ENCODE measurements at places on chromosomes 3 and 15.

DNA sequence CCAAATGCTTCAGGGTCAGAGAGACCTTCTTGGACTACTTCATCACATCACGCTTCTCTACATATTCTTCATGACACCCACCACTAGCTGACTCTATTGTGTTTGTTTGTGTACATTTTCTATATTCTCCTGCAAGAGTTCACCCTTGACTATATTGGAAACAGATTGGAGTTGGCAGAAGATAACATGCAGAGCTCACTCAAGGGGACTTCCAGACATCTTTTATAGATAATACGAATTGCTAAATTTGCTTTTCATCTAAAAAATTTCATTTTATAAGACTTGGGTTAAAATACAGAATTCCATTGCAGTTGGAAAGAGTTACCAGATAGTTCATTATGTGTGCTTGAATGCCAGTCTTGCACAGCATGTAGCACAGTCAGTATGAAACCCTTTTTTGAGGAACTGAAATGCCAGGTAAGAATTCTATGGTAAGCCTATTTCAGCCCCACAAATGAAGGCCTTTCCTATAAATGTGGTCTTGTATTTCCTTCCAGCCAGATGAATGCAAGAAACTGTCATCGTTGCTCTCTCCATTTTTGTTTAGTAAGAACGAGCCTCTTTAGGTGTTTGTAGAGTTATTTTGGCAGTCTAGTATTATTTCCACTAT is 177.6 kb downstream of the GHSR start:
- DNase-seq: no peak

GRCh38 chr15:92634060-92634459 is 21.5 kb downstream of the FAM174B start:
- no peak for DNase-seq

DNA sequence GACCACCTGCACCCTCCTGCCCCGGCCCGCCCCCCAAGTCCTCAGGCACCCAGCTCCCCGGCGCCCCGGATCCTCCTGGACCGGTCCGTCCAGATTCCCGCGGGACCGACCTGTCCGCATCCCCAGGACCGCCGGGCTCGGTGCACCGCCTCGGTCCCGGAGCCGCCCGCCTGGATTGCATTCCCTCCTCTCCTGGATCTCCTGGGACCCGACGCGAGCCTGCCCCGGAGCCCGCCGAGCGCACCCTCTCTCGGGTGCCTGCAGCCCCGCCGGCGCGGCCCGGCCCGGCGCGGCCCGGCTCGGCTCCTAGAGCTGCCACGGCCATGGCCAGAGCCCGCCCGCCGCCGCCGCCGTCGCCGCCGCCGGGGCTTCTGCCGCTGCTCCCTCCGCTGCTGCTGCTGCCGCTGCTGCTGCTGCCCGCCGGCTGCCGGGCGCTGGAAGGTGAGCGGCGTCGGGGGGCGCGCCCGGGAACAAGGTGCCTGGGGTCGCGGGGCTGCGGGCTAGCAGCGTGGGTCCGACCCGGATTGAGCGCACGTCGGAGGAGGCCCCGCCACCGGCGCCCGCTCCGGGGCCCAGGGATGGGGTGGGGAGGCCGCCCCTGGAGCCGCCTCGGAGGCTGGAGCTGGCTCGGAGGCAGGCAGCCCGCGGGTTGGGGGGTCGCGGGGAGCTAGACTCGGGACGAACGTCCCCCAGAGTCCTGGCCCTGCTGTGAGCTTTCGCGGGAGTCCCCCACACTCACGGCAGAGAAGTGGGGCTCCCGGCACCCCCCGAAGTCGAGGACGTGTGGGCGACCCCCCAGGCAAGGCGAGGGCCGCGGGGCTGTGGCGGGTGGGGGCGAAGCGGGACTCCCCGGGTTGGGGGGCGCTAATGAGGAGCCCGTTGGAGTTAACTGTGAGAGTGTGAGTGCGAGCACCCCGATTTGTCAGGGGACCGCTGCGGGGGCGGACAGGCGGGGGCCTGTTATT is 610 bp downstream of the EPHB3 start:
- DNase-seq: no peak

GRCh38 chr3:113783463-113783862 is 36.6 kb downstream of the ATP6V1A start:
- DNase-seq: no peak

DNA sequence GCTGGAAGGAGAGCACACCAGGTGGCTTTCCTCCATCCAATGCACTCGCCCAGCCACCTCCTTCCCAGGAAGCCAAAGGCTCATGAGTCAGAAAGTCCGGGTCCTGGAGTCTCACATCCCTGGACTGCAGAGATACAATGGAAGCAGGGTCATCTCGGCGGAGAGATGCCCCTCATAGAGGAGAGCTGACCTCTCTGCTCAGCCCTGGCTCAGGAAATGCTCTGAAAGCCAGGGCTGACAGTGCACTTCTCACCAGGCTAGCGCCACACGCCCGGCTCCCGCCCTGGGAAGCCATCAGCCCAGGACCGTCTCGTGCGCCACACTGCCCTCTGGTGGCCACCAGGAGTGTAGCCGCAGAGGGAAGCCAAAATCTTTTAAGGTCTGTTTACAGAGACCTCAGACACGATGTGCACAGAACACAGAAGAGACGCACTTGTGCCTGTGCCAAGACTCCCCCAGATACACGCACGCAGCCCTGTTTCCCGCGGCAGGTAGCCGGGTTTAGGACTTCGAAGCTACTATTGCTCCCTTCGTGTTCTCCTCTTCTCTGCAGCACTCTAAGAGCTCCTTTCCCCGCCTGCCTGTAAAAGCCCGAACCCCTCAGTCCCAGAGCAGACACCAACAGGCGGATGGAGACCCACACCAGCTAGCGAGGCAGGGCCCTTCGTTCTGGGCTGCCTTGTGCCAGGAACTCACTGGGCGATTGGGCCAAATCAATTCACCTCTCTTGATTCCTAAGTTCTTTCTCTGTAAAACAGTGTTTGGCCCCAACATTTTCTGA is 9.7 kb downstream of the NTRK3 start:
- peak; percentile 87 for DNase-seq

DNA sequence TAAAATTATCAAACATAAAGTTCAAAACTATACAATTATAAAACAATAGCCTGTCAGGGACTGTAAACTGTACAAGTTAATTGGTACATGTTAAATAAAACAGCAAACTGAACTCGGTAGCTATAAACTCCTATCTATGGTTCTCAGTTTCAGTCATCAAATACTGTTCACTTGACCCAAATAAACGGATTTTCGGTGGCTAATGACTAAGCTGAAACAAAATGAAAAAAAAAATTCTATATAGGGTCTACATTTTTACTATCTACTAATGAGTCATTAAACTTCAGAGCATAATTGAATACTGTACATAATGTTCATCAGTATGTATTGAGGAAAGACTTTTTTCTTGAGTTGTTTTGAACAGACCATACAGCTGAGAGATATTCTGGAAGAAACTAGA is 6.6 kb downstream of the PROK2 start:
- no peak for DNase-seq

- DNase-seq: no peak
These were observed 63.6 kb downstream of the RYR3 start for GRCh38 chr15:33374226-33374914.

DNA sequence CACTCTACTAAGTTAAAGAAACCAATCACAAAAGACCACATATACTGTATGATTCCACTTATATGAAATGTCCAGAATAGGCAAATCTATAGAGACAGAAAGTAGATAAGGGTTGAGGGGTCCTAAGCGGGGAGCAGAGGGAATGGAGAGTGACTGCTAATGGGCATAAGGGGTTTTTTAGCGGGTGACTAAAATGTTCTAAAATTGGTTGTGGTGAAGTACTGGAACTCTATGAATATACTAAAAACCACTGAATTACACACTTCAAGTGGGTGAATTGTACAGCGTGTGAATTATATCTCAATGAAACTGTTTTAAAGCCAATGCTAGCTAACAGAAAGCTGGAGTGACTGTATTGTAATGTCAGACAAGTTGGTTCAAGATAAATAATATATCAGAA is 33.3 kb downstream of the KPNA1 start:
- no peak for DNase-seq

DNA sequence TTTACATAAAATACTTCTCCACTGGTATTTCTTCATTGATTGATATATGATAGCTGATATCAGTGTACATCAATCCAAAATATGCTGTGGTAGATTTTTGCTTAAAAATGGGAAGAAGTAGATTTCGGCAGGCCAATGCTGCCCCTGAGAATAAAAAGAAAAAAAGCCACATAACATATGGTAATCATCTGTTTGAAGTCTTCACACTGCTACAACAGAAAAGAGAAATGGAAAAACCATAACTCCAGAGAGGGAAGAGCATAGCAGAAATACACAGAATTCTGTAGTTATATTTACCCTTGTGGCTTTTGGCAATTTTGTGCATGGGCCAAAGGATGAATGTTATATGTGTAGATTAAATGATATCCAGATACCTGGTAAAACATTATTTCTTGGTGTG is 143.1 kb upstream of the KCNMB2 start:
- no peak for DNase-seq

- DNase-seq: no peak
These were observed 88.3 kb downstream of the RSL24D1 start for GRCh38 chr15:55108448-55108847.

DNA sequence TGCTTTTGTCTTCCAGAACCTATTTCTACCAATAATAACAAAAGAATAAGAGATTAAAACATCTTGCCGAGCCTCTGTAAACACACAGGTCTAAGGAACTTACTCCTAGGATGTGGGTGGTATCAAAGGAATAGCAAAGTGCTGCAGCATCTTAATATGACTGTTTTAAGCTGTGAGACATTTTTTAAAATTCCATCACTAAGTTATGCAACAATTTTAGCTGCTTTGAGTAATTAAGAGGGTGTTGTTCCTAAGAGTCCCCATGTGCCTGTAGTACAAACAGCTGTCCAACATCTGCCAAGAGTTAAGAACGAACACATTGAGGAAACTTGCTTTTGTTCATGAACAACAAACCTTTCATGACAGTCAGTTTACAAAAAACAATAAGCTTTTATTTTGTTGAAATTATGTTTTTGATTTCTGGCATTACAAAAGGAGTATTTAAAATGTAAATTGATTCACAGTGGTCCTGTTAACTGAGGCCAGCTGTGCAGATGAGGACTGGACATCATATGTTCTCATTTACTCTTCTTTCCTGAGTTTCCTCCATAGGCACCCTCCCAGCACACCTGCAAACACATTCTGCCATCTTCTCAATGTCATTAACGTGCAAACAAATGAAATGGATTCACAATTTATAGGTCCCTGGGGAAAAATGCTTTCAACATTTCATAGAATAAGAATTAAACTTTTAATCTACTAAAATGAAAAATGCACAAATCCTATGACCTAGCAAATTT is 337.3 kb upstream of the ARHGEF26 start:
- no peak for DNase-seq

Data from coronary artery (tissue), 2 donors.